Glomerular endothelial cell (primary cell): ENCODE measurements at places on chromosomes 6 and 20. TPM values are rescaled to one million over a fixed set of nuclear protein-coding genes. Genes with fewer than 3 reads are reported as not detected.

GRCh38 chr6:76420094-76420493, 347.6 kb upstream of the IMPG1 start:
- DNase-seq = no peak

GRCh38 chr20:19098806-19099578, 113.5 kb upstream of the SLC24A3 start:
- no peak for DNase-seq

DNA sequence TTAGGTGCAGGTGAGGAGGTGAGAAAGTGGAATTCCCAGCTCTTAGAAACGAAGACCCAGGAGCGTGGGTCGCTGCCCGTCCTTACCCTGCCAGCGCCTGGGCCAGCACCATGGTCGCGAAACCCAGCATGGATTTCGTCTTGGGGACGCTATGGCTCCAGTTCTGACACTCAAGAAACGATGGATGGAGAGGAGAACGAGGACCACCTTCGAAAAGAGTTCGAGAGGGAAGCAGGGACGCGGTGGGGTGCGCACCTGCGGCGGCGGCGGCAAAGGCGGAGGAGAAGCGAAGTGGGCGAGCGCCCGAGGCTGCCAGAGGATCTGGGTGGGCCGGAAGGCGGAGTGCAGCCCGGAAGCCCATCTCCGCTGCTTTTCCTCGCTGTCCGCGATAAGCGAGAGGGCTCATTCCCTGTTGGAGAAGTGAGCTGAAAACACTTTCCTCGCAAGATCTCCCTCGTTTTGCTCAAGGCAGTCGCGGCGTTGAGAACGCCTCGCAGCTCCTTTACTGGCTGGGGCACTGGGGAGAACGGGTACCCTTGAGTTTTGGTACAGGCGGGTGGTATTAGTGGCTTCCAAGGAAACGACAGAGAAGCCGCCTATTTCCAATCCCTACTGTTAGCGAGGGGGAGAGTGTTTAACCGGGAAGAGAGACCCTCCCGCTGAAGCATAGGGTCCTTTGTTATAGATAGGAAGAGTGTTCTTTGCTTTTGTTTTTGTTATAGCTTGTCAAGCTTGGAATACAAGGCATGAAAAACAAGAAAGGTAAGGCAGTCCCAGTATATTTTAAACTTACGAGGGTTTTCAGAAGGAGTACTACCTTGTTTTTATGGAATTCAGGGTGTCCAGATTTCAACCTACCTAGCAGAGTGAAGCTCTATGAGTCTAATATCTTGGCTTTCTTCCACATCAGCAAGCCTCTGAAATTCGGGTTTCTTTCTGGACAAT, 109.5 kb downstream of the TRIM27 start:
- no peak for DNase-seq

DNA sequence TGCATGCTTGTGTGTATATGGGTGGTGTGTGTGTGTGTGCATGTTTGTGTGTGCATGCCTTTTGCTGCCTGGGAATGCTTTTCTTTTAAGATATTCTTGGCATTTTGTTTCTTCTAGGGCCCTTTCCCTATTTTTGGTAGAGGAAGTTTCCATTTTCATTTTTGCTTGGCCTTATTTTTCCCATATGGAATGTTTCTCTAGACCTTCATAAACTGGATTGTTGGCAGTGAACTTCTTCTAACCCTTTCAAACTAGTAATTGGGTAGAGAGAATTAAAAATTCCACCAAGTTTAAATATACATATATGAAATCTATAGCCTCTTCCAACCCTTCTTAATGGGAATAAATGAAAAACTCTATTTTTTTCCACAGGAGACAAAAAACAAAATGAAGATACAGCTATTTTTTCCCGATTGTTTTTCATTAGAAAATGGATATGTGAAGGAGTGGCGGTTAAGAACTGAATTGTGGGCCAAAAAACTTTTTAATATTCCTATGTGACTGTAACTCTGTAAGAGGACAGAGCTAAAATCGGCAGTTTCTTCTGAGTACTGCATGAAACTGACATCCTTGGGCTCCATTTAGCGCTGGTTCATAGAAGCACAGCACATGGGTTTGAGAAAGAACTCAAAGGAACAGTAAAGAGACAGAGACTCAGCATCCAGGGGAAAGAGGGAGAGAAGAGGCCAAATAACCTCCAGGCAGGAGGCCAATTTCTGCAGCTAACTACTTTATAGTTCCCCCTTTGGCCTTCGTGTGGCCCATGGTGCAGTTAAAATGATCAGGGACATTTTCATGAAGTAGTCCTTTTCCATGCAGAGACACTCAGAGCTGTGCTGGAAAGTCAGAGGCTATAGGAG, 102.1 kb downstream of the TMEM170B start:
- no peak for DNase-seq

- no peak for DNase-seq
Observed at GRCh38 chr20:1950836-1951235, 43.0 kb downstream of the PDYN start.

GRCh38 chr6:85096976-85097375, 332.6 kb upstream of the TBX18 start:
- DNase-seq = no peak

GRCh38 chr6:115947966-115948541, 112.6 kb downstream of the FRK start:
- no peak for DNase-seq

- DNase-seq = no peak
Observed at GRCh38 chr6:71463061-71463460, 174.4 kb downstream of the OGFRL1 start.

GRCh38 chr20:48556956-48557355, 270.8 kb downstream of the PREX1 start:
- DNase-seq = no peak

- no peak for DNase-seq
Observed at GRCh38 chr20:37934634-37935375, 31.9 kb downstream of the VSTM2L start.

DNA sequence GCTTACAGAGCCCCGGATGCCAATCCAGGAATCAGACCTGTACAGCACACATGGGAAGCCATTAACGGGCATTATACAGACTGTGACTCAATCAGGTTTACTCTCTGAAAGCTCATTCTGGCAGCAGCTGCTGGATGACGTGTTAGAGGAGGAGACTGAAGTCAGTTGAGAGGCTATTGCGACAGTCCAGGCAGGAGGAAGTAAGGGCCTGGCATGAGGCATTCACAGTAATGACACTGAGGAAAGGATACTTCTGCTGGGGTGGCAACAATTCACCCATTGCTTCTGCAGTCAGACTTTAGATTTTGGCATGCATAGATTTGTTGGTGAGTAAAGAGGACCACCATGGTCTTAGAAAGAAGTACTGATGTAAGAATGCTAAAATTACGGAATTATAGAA, 151.0 kb upstream of the HEY2 start:
- no peak for DNase-seq

- DNase-seq = no peak
Observed at GRCh38 chr6:6694825-6695624, 106.5 kb downstream of the LY86 start.

GRCh38 chr6:41700463-41701347, 34.7 kb downstream of the TFEB start:
- DNase-seq = no peak

- DNase-seq = no peak
Observed at GRCh38 chr20:10667077-10667401, 6.8 kb downstream of the JAG1 start.

- peak; percentile 25 for DNase-seq
Observed at GRCh38 chr20:6178537-6178936, 55.7 kb upstream of the FERMT1 start.

DNA sequence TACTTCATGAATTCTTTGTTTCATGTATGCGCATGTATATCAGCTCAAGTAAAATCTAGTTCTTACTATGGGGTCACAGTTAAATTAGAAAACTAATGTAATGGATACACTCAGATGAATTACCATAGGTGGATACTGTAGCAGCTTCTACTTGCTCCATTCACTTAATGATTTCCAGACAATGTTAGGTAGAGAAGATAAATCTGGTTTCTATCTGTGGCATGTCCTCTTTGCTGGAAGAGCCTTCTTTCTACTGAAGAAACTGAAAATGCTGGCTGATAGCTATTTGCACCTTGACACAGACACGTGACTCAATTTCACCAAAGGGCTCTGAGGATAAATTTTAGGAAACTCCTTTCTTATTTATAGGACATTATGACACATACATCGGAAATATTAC, 49.5 kb downstream of the BCAS1 start:
- no peak for DNase-seq

- no peak for DNase-seq
Observed at GRCh38 chr6:56223995-56224394, 23.4 kb downstream of the COL21A1 start.

GRCh38 chr6:165077876-165078275, 231.5 kb downstream of the C6orf118 start:
- no peak for DNase-seq

DNA sequence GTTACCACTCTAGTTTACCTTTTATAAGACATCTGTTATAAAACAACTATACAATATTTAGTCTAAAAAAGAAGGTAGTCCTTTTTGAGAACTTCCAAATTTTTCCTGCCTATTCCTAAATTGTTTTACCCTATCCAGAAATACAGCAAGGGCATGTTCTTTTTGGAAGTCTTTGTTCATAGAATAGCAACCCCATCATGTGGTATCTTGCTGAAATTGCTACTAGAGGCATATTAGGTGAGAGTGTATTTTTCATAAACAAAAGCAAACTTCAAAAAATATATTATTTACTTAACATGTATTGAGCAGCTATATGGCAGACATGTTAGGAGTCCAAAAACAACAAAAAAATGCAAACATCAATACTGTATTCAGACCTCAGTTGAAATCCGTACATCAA, 371.8 kb upstream of the NRSN1 start:
- DNase-seq = no peak

DNA sequence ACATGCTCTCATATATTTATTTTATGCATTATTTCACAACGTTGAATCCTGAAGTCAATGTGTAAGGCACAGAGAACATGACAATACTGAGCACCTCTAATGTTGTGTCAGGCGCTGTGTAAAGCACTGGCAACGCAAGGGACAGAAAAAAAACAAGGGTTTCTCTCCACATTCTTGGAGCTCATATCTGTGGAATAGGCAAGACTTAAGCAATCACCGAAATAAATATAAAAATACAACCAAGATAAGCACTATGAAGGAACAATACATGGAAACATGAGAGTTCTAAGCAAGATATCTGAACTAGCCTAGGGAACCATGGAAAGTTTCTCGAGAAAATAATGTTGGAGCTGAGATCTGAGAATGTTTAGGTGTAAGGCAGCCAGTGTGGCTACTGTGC, 1.7 kb upstream of the DST start:
- no peak for DNase-seq

DNA sequence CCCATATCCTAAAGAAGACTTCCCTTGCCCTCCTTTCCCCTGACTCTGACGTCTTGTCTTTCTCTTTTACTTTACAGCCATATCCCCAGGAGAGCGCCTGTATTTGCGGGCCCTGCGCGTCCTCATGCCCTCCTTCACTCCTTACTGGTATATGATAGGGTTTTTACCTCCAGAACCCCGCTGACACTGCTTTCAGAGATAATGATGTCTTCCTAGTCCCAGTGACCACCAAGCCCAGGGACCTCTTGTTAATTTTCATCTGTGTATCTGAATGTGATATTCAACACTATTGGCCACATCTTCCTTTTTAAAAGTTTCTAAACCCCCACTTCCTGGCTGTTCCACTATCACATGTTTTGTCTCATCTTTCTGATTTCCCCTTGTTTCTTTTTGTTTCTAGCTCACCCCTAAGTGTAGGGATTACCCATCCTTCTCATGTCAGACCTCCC, 102.0 kb downstream of the HIVEP1 start:
- DNase-seq = no peak

- DNase-seq = no peak
Observed at GRCh38 chr6:49847673-49848072, 18.7 kb downstream of the CRISP1 start.

GRCh38 chr6:37690964-37691735, 6.5 kb downstream of the MDGA1 start:
- DNase-seq = no peak

DNA sequence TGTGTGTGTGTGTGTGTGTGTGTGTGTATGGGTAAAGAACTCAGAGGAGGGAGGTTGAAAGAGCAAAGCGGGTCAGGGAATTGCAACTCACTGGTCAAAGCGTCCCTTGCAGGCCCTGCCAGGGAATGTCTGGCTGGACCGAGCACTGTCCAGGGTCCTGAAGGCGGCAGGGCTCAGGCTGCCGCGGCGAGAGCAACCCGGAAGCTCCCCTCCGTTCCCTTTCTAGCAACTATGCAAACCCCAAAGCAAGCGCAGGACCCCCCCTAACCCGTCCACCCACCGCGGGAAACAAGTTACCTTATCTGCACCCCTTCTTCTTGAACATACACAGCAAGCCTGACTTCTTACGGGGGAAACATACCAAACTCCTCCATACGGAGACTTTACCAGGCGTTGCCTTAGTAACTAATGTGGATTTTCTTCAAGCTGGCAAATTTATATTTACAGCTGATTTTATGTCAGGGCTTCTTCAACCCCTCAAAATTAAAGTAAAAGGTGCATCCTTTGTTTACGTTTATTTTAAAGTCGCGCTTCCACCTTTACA, 538 bp upstream of the GRM1 start:
- no peak for DNase-seq

The ZC2HC1B gene
- not detected in 2 replicates for total RNA-seq

The C20orf202 gene
- total RNA-seq = not detected in 2 replicates

The LAMA2 gene
- total RNA-seq = 0.24 and 0.58 TPM in 2 replicates

The RCAN2 gene
- 5.7 and 10.0 TPM in 2 replicates for total RNA-seq

The C6orf132 gene
- total RNA-seq = 2.1 and 2.2 TPM in 2 replicates

The CST2 gene
- not detected in 2 replicates for total RNA-seq

The CDSN gene
- not detected in 2 replicates for total RNA-seq

The MCHR2 gene
- not detected in 2 replicates for total RNA-seq
